SK-N-SH (cell line): ENCODE measurements at places on chromosomes 6 and 20.

GRCh38 chr20:26276554-26277210 is 580.0 kb upstream of the ZNF337 start:
- peak; percentile 50 for DNase-seq

GRCh38 chr6:85360794-85361642 is 88.9 kb upstream of the NT5E start:
- DNase-seq: no peak

DNA sequence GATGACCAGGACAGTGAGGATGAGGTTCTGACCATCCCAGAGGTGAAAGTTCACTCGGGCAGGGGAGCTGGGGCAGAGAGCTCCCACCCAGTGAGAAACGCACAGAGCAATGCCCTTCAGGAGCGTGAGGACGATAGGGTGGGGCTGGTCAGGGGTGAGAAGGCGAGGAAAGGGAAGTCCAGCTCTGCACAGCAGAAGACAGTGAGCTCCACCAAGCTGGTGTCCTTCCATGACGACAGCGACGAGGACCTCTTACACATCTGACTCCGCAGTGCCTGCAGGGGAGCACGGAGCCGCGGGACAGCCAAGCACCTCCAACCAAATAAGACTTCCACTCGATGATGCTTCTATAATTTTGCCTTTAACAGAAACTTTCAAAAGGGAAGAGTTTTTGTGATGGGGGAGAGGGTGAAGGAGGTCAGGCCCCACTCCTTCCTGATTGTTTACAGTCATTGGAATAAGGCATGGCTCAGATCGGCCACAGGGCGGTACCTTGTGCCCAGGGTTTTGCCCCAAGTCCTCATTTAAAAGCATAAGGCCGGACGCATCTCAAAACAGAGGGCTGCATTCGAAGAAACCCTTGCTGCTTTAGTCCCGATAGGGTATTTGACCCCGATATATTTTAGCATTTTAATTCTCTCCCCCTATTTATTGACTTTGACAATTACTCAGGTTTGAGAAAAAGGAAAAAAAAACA is 16.6 kb upstream of the SLC22A1 start:
- no peak for DNase-seq

- DNase-seq: no peak
These were observed 54.3 kb downstream of the ADGRF5 start for GRCh38 chr6:46867411-46867810.

DNA sequence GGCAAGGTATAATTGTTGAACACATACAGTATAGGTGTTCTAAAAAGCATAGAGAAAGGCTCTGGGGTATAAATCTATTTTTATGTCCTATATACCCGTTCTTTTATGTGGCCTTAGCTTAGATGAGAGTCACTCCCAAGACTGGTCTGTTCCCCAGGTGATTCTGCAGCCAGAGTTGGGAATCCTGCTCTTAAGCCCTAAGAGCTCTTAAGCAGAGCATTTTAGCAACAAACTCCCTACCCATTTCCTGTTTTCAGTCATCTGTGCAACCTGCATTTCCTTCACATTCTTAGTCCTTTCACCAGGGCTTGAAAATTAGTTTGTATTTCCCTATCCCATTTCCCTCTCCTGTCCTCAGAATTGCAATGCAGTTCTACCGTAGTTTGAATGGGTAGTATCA is 166.1 kb downstream of the HS3ST5 start:
- no peak for DNase-seq

- DNase-seq: no peak
These were observed 24.8 kb upstream of the FOXQ1 start for GRCh38 chr6:1287103-1287591.

- peak; percentile 64 for DNase-seq
These were observed 47.7 kb upstream of the POLR1H start for GRCh38 chr6:30013291-30013922.

- DNase-seq: no peak
These were observed 171.6 kb downstream of the ARID1B start for GRCh38 chr6:156948807-156949206.

GRCh38 chr6:4961322-4962168 is 42.3 kb downstream of the RPP40 start:
- no peak for DNase-seq

GRCh38 chr6:169174516-169175359 is 78.9 kb downstream of the THBS2 start:
- no peak for DNase-seq

DNA sequence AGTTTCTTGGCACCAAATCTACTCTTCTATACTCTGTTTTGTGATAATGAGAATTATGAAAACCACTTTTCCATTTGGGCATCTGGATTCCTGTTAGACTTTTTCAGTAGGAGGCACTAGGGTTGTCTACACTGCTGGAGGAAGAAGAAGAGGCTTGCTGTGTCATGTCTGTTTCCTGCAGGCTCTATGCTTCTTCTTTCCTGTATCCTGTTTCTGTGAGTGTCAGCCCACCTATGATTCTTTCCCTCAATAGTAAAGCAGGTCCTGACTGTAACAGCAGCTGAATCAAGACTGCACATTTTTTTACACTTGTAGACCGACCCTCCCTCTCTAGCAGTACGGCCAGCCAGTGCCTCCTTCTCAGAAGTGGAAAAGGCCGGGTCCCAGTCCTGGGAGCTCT is 603.9 kb downstream of the HDGFL1 start:
- DNase-seq: no peak

GRCh38 chr6:19269341-19269898 is 567.8 kb upstream of the ID4 start:
- DNase-seq: no peak
